Activated CD4-positive, alpha-beta T cell treated with anti-CD3 and anti-CD28 coated beads, Interleukin-2, amount 10 ng/mL, durations not matched to agents 24 days and 14 days (primary cell): ENCODE measurements at places on chromosomes 11 and 22. TPM values are rescaled to one million over a fixed set of nuclear protein-coding genes. Genes with fewer than 3 reads are reported as not detected.
A peak's percentile ranks its signal among the peaks of the same experiment; 100 is the strongest.

The SLC22A9 gene
- total RNA-seq, result not detected in 2 replicates

The SPI1 gene
- not detected in 2 replicates for total RNA-seq

DNA sequence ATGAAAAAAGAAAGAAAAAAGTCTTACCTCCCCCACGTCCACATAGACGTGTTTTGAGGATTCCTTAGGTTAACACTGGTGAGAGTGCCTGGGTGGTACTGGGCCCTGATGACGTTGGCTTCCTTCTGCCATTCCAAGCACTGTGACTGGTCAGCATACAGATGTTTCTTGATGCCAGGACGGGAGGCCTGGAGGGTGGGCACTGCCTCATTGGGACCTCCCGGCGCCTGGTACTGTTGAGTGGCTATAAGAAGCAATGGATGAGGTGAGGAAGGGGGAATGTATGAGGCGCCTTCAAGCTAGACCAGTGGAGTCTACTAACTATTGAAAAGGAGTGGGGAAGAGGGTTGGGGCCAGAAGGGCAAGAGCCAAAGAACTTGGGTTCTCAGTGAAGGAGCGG lies 45.3 kb downstream of the MICAL2 start:
- peaks cover 81% of the 10 kb centered on the region for H3K4me1 ChIP-seq
- H3K27ac ChIP-seq, result peak overlapping the region; percentile 96
- H3K4me3 ChIP-seq, result peak overlapping the region; percentile 65
- H3K27me3 ChIP-seq, result no peaks in the 10 kb centered on the region

DNA sequence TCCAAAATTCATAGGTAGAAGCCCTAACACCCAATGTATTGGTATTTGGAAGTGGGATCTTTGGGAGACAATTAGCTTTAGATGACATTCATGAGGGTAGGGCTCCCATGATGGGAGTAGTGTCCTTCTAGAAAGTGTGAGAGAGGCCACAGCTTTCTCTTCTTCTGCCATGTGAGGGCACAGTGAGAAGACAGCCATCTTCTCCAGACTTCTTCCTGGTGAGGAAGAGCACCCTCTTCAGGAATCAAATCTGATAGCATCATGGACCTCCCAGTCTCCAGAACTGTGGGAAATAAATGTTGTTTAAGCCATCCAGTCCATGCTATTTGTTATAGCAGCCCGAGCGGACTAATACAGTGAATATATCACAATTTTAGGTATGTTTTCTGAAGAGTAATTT lies 96.9 kb downstream of the CNTN5 start:
- H3K36me3 ChIP-seq, result no peaks in the 10 kb centered on the region
- no peak overlapping the region for H3K27ac ChIP-seq
- DNase-seq, result no peak

- no peaks in the 10 kb centered on the region for H3K4me1 ChIP-seq
- H3K4me3 ChIP-seq, result no peak overlapping the region
- H3K36me3 ChIP-seq, result no peaks in the 10 kb centered on the region
- H3K27me3 ChIP-seq, result peaks cover 3% of the 10 kb centered on the region
- no peak overlapping the region for H3K27ac ChIP-seq
Measured at GRCh38 chr22:27270818-27271510, 530.6 kb downstream of the MN1 start.

DNA sequence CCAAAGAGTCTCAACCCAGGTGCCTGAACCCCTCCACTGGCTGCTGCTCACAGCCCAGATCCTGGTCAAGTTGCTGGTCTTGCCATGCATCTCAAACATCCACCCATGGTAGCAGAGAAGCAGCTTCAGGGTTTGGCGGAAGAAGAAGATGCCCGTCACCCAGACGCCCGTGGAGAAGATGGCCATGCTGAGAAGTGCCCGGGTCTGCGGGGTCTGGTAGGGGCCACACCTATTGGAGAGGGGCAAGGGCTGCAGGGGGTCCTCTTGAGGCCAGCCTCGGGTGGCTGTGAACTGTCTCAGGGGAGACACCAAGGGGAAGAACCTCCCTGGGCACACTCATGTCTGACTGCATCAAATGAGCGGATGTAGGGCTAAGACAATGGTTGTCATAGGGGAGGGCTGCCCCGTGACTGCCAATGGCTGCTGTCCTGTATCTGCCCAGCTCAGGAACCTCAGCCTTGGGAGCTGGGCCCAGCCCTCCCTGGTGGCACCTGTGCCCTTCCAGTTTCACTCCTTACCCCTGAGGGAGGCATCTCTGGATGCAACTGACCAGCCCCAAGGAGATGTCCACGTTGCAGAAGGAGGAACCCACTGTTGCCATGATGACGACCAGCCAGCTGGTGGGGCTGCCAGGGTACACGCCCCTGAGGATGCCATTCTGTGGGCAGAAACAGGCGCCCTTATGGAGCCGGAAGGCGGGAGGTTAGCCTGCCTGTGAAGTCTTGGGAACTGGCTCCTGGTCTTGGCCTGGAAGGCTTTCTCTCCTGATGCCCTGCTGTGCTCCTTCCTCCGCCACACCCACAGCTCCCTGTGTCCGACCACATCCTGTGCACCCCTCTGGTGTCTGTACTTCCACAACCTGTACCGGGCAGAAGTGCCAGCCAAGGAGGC lies 1.2 kb downstream of the CPT1B start:
- no peak overlapping the region for H3K4me3 ChIP-seq
- H3K27me3 ChIP-seq, result no peaks in the 10 kb centered on the region
- DNase-seq, result no peak
- H3K4me1 ChIP-seq, result peaks cover 10% of the 10 kb centered on the region

DNA sequence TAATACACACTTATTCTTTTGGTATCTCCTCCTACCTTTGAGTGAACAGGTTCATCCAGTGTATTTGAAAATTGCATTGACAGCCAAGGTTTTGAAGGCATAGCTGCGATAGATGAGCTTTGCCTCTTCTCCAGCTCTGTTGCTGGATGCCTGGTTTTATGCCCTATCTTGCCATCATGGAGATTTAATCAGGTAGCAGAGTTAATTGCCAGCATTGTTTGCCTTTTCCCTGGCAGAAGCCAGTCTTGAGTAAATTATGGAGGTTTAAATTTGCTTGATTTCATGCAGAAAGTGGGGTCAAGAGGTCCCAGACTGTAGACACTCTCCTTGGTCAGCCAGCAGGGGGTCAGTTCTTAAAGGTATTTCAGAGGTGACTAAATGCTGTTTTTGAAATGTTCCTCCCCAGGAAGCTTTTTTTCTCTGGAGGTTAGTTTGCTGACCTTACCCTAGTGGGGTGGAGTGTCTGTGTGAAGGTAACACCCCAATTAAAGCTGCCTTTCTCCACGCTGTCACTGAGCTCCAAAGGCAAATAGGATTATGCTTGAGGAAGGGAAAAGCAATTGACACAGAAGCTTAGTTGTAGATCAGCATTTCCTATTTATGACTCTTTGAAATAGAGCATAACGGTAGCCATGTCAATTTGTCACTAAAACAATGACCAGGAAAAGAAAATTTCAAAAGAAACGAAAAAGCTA lies 96.0 kb downstream of the EXT2 start:
- no peak overlapping the region for H3K27ac ChIP-seq
- H3K4me1 ChIP-seq, result peaks cover 12% of the 10 kb centered on the region
- H3K4me3 ChIP-seq, result no peak overlapping the region

DNA sequence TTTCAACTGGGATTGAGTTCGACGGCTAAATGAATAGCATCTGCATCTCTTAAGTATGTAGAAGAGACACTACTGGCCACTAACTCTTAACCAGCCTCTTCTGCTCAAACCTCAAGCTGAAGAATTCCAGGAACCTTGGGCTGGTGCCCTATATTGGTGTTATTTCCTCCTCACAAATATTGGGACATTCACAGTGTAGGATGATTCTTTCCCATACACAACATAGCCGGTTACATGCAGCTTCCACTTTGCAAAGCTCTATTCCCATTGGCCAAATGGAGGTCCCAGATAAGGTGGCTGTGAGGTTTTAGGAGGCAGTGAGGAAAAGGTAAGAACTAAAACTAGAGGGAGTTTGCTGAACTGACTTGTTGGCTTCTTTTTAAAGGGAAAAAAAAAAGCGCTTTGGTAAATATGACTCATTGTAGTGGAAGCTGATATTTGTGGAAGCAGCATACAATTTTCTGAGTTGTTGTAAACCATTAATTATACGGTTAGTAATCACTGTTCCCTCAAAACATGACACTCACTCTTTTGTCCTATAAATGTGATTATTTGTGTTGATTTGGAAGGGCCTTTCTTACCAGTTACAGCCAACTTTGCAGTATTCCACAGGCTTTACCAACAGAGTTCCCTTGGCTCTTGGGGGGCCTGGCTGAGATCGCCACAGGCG lies 17.6 kb downstream of the C22orf31 start:
- H3K27ac ChIP-seq, result no peak overlapping the region
- peaks cover 15% of the 10 kb centered on the region for H3K27me3 ChIP-seq
- no peaks in the 10 kb centered on the region for H3K36me3 ChIP-seq
- no peaks in the 10 kb centered on the region for H3K4me1 ChIP-seq
- H3K4me3 ChIP-seq, result no peak overlapping the region
- DNase-seq, result no peak

DNA sequence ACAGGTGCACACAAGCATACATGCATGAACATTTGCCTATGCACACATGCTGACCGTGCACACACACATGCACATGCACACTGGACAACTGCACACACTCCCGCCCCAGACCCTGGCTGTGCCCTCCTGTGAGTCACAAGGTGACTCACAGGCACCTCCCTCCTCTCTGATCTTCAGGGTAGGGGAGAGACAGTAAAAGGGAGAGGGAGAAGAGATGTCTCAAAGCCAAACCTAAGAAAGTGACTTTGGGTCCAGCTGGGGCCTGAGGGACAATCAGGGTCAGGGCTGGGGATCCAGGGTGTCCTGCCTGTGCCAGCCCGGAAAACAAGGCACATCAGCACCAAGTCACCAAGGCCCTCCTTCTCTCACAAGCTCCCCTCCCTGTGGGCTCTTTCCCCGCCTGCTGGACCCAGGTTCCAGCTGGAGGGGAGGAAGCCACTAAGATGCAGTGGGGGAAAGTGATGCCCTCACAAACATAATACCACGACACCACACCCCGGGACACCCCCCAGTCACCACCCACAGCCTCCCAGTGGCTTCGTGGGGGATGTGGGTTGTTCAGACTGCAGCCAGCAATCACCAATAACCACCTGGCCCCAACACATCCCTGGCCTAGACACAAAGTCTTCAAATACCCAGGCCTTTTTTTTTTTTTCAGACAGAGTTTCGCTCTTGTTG lies 39.3 kb downstream of the PDGFB start:
- DNase-seq, result no peak
- no peaks in the 10 kb centered on the region for H3K36me3 ChIP-seq
- peaks cover 8% of the 10 kb centered on the region for H3K4me1 ChIP-seq

DNA sequence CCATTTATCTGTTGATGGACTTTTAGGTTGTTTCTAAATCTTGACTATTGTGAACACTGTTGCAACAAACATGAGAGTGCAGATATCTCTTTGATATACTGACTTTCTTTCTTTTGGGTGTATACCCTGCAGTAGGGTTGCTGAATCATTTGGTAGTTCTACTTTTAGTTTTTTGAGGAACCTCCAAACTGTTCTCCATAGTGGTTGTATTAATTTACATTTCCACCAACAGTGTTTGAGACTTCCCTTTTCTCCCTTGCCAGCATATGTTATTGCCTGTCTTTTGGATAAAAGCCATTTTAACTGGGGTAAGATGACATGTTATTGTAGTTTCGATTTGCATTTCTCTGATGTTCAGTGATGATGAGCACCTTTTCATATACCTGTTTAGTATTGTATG lies 330.0 kb downstream of the DDX10 start:
- H3K36me3 ChIP-seq, result no peaks in the 10 kb centered on the region
- no peak overlapping the region for H3K4me3 ChIP-seq
- DNase-seq, result no peak
